Fibroblast of upper back skin (primary cell): ENCODE measurements at places on chromosomes 16 and 17.

DNA sequence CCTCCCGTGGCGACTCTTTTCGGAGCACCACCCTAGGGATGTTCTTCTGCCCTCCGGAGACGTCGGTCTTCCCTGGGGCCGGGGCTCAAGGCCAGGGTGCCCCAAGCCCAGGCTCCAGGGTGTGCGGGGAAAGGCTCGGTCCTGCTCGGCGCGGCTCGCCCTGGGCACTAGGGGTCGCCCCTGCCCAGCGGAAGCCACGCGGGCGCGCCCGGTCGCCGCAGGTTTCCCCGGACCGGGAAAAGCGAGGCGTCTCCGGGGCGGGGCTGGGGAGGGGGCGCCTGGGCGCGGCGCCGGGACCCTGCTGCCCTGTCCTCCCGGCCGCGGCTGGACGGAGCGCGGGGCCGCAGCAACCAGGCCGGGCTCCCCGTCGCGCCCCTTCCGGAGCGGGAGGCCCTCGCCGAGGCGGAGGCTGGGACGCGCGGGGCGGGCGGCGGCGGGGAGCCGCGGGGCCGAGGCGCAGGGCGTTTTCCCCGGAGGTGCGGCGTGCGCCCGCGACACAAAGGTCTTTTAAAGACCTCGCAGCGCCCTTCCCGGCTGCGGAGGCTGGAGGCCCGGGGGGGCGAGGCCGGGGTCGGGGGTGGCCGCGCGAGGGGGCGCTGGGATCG, 76.4 kb downstream of the MRC2 start:
- peak; percentile 51 for DNase-seq

DNA sequence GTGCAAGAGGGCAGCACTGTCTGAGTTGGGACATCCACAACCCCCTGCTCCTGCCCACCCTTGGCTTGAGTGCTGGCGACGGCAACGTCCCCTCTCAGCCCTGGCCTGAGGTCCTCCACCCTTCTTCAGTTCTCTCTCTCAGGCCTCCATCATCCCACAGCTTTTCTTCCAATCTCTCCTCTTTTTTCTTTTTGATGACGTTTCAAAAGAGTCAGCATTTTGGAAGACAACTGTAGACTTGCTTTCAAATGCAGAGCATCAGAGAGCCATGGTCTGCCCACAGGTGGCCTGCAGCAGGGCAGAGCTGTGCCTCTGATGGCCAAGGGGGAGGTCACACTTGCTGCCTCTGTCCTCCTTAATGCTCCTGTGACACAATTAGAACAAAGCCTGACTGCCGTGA, 775.4 kb downstream of the KCNJ18 start:
- no peak for DNase-seq

GRCh38 chr16:73066927-73067670, 19.2 kb upstream of the ZFHX3 start:
- peak; percentile 52 for DNase-seq

- DNase-seq: peak; percentile 15
Measured at GRCh38 chr17:31200287-31200686, 96.8 kb downstream of the OMG start.

GRCh38 chr17:80422276-80422675, 7.3 kb downstream of the ENDOV start:
- DNase-seq: no peak

DNA sequence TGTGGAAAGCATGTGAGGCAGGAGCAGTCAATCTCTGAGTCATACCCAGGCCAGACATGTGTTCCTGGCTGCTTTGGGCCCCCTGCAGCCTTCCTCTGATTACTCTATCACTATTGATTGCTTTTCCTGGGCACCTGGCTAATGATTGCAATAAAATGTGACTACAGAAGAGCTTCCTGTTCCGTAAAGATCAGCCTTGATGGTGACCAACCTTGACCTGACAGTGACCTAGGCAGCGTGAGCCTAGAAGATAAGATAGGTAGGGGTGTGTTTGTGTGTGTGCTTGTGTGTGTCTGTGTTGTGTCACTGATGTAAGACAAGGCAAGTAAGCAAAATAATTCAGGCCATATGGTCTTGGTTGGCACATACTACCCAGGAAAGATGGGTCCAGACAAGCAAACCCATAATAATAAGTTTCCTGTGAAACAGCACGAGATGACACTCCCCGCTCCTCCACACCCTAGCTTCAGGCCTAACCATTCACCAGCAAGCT, 367.7 kb upstream of the CDH11 start:
- DNase-seq: peak; percentile 47

DNA sequence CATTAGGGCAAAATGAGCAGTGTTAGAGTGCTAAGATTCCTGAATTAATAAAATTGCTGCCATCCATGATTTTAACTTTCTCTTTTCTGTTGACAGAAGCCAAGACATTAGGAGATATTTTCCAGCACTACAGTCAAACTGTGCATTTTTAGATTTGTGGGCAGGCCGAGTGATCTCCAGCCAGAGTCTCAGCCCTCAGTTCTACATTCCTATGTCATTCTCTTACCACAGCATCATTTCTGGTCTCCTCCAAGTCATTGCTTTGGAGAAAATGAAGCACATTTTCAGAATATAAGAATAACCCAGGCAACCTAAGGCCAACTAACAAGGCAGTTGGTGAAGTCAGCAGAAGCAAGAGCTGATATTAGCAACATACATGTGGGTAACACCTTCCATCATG, 74.6 kb upstream of the NUDT7 start:
- DNase-seq: peak; percentile 12

- no peak for DNase-seq
Measured at GRCh38 chr17:8749616-8750015, 5.0 kb upstream of the CCDC42 start.

- DNase-seq: no peak
Measured at GRCh38 chr16:81939164-81940056, 71.9 kb downstream of the SDR42E1 start.

- DNase-seq: no peak
Measured at GRCh38 chr16:69410219-69410990, 14.0 kb upstream of the CYB5B start.

GRCh38 chr17:78882540-78883088, 20.4 kb downstream of the CEP295NL start:
- DNase-seq: no peak

GRCh38 chr16:89077076-89077475, 16.6 kb upstream of the ACSF3 start:
- no peak for DNase-seq

DNA sequence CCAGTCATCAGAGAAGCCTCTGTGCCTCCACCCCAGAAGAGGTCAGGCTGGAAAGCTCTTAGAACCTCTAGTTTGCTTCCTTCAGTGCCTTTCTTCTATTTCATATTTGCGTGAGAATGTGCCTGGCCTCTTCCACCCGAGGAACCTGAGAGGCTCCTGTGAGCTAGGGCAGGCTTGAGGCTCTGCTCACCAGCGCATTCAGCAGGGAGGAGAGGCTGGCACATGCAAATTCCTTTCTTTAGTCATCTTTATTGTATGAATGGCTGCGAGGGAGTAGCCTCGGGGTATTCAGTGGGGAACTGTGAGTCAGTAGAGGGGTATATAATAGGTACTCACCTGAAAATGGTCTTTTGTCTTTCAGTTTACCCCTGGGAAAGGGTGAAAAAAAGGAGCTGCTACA, 268.3 kb downstream of the ABCC12 start:
- peak; percentile 30 for DNase-seq

GRCh38 chr16:49503256-49504022, 129.8 kb downstream of the C16orf78 start:
- DNase-seq: no peak

GRCh38 chr17:81184555-81184954, 18.5 kb upstream of the AATK start:
- no peak for DNase-seq
